ENCODE measurements at places on chromosomes 12 and 14.

- no peak for DNase-seq
Observed at GRCh38 chr14:73770977-73771847, 57.0 kb upstream of the PNMA1 start.

GRCh38 chr12:49619286-49619685 lies 4.1 kb upstream of the PRPF40B start:
- DNase-seq = no peak

GRCh38 chr12:48029491-48030172 lies 25.4 kb upstream of the COL2A1 start:
- no peak for DNase-seq

GRCh38 chr14:45757655-45758054 lies 504.7 kb upstream of the MIS18BP1 start:
- no peak for DNase-seq

GRCh38 chr12:6540181-6540877 lies 6.0 kb downstream of the GAPDH start:
- DNase-seq = peak; percentile 77

- DNase-seq = no peak
Observed at GRCh38 chr14:32203928-32204357, 874 bp upstream of the RNU6-8 start.

DNA sequence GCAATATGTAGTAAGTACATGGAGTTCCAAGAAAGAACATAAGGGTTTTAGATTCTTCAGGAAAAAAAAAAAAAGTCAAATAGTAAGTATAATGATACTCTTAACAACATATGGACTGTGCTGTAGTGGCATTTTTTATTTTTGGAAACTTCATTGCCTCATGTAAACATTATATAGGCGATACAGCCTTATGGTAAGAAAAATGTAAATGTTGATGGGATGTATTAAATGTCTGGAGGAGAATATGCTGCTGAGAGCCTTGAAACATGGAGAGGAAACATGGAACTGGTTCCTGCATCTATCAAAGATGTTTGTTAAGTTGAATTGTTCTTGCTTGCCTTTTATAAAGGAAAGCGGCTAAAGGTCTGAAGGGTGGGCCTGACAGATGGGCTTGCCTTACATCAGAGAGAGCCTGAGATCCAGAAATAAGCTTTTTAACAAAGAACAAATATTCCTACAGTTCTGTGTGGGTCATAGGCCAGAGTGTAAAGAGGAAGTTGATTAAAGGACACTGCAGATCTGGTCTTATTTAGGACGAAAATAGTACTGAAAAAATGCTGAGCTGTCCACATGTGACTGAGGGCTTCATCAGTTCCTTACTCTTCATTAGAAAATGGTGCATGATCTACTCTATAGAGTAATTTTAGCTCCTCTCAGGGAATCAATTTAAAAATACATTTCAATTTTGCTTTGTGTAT lies 448.1 kb upstream of the DCN start:
- DNase-seq = no peak

DNA sequence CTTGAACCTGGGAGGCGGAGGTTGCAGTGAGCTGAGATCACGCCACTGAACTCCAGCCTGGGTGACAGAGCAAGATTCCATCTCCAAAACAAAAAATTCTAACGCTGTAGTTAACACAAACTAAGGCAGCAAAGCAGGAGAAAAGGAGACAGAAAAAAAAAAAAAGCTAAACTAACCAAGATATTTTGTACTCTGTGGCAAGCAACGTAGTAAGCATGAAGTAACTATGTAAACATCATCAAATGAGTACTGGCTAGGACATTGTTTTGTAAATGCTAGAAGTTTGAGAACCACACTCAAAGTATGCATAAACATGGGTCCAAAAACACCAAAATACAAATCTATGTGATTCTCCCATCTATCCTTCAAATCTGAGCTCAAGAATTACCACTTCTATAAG lies 44.2 kb downstream of the C2CD5 start:
- no peak for DNase-seq

- DNase-seq = no peak
Observed at GRCh38 chr14:61344437-61345150, 23.2 kb downstream of the PRKCH start.

GRCh38 chr14:89720741-89721729 lies 233.5 kb downstream of the EFCAB11 start:
- DNase-seq = no peak

DNA sequence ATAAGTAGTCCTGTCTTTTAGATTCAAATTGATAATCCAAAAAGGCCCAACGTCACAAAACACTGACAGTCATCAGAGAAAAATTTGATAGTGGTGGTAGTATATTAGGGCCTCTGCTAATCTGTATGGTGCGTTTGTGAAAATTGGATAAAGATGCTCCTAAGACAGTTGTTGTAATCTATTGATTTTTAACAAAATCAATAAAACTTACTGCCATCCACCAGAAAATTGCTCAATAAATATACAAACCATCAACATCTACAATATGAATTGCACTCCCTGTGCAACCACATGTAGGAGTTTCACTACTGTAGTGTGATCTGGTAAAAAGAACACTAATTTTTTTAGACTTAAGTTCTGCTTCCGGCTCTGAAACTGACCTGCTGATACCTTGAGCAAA lies 336.8 kb downstream of the FUT8 start:
- DNase-seq = no peak

GRCh38 chr12:52243259-52243855 lies 10.3 kb downstream of the KRT7 start:
- no peak for DNase-seq

DNA sequence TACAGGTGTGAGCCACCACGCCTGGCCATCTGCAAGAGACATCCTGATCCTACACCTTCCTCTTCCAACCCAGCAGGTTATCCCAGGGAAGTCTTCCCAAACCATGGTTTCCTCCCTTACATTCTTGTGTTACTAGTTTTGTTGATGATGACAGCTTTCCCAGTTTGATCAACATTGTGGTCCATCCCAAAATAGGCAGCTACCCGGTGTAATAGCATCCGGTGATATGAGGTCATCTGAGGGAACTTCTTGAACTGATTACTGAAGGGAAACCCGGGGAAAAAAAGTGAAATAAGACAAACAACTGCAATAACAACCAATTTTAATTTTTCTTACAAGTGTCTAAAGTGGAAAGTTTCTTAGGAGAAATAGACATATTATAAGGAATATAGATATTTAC lies 45.3 kb upstream of the STAC3 start:
- no peak for DNase-seq

- no peak for DNase-seq
Observed at GRCh38 chr14:32578181-32578580, 249.1 kb downstream of the AKAP6 start.

DNA sequence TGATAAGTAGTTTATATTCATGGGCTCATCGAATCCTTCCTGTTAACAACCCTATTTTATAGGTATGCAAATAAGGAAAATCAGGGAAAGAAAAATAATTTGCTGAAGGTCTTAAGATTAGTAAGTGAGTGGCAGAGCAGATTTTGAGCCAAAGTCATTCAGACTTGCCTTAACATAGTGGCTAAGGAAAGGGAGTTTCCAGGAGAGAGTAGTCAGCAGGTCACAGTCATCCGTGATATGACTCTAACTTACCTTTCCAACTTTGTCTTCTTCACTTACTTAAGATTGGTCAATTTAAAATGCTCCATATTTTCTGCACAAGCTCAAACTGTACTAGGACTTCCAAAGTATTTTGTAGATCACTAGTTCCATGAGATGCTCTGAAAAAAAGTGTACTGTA lies 46.6 kb downstream of the AKAP6 start:
- DNase-seq = no peak

GRCh38 chr12:16473610-16474326 lies 126.3 kb downstream of the MGST1 start:
- no peak for DNase-seq

GRCh38 chr14:61872452-61872851 lies 110.2 kb downstream of the SNAPC1 start:
- no peak for DNase-seq

GRCh38 chr12:43763769-43764168 lies 5.0 kb downstream of the IRAK4 start:
- DNase-seq = no peak

GRCh38 chr12:7242176-7243101 lies 53.0 kb downstream of the PEX5 start:
- DNase-seq = no peak

DNA sequence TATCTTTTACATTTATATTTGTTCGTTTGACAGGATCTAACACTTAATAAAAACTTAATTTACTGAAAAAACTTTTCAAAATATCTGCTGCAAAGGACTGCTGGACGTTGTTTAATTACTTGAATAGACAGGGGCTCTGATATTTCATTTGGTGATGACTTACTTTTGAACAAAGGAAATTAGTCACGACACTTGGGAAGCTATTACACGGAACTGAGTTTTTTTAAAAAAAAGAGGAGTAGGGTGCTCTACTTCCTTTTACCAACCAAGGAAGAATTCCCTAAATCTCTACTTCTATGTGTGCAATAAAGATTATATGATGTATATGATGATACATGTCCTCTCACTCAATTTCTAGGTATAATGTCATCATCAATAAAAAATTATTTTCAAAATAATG lies 4.7 kb downstream of the FGD6 start:
- DNase-seq = no peak

- DNase-seq = no peak
Observed at GRCh38 chr14:95402578-95402977, 82.9 kb upstream of the CLMN start.

DNA sequence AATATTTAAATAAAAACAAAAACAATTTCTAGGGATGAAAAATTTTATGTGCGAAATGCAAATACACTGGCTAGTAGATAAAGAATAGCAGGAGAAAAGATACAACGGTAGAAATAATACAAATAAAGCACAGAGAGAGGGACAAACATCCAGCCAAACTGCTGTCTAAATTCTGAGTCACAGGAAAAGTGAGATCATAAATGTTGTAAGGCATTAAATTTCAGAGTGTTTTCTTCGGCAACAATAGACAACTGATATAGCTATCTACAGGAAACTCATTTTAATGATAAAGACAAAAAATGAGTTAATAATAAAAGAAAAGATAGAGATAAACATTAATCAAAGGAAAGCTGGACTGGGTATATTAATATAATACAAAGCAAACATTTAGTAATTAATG lies 122.2 kb downstream of the NTS start:
- no peak for DNase-seq

DNA sequence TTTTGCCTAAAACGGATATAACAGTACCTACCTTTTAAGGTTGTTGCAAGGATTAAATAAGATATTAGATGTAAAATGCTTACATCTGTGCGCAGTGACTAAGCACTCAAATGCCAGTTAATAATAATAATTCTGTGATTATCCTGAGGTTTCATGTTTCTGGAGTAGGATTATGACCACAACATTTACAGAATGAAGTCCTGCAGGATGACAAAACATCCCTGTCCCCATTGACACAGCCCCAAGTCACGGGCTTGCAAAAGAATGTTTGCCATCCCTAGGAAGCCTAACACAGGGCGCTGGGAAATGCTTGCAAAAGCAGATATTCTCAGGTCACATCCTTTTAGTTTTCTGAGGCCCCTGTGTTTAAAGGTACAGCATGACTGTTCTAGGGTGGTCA lies 20.1 kb downstream of the SUSD6 start:
- DNase-seq = no peak

DNA sequence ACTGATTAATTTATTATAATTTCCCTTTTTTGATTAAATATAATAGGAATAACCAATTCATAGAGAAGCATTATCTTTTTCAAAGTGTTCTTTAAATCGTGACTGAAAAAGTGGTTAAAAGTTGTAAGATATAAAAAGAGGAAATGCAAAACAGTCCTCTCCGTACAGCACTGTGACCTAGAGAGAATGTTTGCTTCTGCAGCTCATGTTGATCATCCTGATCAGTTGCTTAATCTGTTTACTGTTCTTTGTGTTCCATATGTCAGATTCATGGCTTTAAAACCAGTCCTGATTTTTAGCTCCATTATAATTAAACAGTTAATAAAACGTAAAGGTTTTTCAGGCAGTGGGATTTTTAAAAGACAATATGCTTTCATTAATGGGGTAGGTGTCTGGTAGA lies 4.7 kb downstream of the TTC8 start:
- no peak for DNase-seq

DNA sequence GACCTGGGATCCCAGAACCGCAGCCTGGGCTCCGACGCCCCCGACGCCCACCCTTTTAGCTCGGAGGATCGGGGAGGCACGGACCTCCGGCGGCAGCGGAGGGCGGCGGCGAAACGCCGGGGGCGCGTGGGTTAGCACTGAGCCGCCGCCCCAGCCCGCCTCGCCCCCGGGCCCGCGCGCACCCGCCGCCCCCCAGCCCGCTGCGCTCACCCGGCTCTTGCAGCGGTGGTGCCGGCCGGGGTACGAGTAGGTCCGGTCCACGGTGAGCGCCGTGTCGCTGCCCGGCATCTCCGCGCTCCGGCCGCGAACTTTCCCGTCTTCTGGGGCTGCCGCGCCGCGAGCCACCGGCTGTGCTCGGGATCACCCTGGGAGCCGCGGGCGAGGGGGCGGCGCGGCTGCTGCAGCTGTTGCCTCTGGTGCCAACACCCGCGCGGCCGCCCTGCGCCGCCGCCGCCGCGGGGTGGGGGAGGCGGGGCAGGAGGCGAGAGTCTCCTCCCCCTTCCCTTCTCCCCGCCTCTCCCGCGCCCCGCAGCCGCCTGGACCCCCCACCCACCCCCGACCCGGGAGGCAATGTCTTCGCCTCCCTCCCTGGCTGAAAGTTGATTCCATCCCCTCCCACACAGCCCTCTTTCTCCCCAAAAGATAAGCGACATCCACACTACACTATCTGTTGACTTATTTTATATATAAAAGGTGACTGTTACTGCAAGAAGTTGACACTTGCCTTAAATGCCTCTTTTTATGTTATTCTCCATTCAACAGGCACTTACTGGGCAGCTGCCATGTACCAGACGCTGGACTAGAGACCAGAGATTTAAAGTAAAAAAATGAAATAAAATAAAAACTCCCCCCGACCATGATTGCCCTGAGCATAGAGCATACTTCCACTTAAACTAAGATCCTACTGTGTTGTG lies at the start of gene TMCC3:
TSS of gene TMCC3 (minus strand) at position 415 of the 914 bp plus-strand sequence. CDS start at position 288, 127 bp downstream.
- no peak for DNase-seq

GRCh38 chr14:31283578-31284252 lies 76.1 kb upstream of the HECTD1 start:
- DNase-seq = no peak

DNA sequence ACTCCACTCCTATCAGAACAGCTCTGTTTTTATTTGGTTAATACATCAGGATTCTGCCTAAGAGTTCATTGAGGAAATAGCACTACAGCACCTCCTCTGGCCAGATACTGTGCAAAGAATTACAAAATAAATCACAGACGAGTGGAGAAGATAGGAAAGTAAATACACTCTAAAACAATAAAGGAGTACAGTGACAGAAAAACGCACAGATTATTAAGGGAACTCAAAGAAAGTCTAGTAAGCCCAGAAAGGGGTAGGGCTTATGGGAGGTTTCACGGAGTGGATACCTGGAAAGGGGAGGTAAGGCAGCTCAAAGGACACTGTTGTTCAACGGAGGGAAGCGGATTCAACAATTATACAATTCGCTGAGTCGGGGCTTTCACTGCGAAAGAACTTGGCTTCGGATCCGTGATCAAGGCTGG lies 5.5 kb downstream of the OR10AD1 start:
- peak; percentile 50 for DNase-seq

DNA sequence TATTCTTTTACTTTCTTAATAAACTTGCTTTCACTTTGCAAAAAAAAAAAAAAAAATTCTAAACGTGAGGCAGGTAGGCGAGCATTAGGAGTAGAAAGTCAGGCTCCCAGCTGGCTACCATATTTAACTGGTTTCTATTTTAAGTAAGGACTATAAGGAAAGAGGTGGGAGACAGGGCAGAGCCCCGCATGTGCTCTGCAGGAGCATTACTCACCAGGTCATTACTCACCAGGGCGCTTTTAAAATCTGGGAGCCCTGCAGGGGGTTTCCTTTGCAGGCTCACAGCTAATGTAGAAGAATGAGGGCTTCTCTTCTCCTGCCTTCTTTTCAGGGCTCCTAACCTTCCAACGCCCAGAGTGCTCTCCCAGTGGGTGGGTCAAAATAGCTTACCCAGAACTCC lies 14.0 kb upstream of the DPF3 start:
- no peak for DNase-seq
